ENCODE measurements at places on chromosomes 12 and 14. TPM values are rescaled to one million over a fixed set of nuclear protein-coding genes. Genes with fewer than 3 reads are reported as not detected.

GRCh38 chr12:64018524-64018923 is 174.0 kb downstream of the SRGAP1 start:
- no peak for DNase-seq

GRCh38 chr12:62211510-62211909 is 48.7 kb upstream of the USP15 start:
- DNase-seq: no peak

- no peak for DNase-seq
Measured at GRCh38 chr14:99689266-99690236, 5.5 kb downstream of the CYP46A1 start.

DNA sequence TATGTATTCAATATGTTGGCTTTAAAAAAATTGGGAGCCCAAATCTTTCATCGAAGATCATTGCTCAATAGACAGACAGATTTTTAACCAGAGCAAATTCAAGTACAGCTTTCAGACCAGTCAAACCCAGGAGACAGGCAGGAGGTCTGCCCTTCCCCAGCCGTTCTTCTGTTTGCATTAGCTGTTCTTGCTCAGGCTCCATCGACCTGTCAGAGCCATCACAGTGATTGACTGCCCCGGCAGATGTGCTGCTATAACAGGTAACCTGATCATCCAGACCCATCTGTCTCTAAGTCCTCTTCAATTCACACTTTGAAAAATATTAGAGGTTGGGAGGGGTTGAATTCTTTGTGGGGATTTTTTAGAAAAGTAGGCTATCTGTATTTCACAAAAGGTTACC is 453.5 kb downstream of the FOXG1 start:
- no peak for DNase-seq

DNA sequence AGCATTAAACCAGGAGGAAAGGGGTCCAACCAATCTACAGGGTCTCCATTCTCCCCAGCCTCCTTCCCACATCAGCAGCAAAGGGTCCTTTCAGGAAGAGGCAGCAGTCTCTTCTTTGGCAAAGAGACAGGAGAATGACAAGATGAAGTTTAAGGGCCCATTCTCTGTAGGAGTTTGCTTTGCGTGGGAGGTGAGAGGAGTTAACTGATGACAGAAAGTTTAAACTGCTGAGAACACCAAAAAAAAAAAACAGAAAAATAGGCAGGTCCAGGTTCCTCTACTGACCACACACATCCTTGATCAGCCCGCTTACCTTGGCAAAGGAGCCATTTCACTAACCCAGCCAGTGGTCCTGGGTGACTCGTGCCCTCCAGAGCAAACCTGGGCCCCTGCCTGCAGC is 5.7 kb downstream of the SLC6A13 start:
- no peak for DNase-seq

- DNase-seq: no peak
Measured at GRCh38 chr12:26809611-26810285, 23.2 kb downstream of the ITPR2 start.

ADCY6 gene
- 57.0 TPM for total RNA-seq

DNA sequence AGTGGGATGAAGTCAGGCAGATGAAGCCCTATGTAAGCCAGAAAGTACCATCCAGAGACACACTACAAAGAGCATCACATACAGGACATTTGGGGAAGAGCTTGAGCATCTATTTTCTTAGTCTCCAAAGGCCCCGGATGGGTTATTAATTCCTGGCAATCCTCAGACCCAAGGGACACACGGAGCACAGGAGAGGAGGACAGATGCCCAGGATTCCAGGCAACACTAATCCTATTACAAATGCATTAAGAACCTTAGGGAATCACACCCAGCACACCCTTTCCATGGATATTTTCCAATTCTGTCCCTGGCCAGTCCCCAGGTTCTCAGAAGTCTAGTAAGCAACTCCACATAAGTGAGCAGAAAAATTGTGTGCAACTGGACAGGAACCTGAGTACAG is 65.9 kb downstream of the CMKLR1 start:
- DNase-seq: no peak

GRCh38 chr12:86349196-86349595 is 93.0 kb upstream of the MGAT4C start:
- no peak for DNase-seq

DNA sequence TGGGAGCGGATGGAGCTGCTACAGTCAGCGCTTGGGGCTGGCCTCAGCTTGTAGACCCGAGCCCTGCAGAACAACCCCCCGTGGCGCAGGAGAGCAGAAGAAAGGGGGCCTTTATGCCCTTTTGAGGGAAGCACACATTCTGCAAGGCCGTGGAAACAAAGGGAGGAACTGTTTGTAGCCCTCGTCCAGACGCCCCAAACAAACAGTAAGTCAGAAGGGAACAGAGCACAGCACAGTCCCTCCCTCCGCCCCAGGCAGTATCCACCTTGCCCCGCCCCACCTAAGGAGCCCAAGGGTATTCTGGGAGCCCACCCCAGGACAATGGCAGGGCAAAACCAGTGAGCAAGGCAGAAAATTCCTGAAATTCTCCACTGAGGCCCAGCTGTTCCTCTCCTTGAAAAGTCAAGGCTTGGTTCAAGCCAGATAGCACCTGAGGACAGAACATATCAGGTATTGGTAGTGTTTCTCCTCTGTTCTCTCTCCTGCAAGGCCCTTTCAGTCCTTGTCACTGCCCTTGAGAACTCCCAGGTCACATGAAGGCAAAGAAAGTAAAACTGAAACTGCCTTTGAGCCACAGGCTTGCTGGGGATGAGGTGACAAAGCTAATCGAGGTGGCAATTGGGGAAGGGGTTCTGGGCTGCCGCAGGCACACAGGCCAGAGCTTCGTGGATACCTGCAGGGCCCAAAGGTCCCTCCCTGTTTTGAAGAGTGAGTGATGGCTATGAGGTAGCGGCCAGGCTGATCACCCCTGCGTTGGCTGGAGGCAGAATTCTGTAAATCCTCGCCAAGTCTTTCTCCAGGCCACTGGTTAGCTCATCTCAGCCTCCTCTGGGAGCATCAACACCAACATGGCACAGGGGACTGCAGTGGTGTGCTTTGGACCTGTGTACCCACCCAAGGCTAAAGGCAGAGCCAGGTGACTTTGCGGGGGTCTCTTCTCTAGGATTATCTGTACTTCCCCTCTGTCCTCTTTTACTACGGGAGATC is 499 bp downstream of the DGLUCY start:
- DNase-seq: peak; percentile 42

RFX4 gene
- total RNA-seq: not detected

ACSS3 gene
- 22.0 TPM for total RNA-seq

GARIN6 gene
- total RNA-seq: not detected

GRCh38 chr12:49910331-49911212 is 6.9 kb upstream of the FAIM2 start:
- DNase-seq: no peak

TEX22 gene
- total RNA-seq: 1.6 TPM

PTPRB gene
- total RNA-seq: 34.4 TPM

DNA sequence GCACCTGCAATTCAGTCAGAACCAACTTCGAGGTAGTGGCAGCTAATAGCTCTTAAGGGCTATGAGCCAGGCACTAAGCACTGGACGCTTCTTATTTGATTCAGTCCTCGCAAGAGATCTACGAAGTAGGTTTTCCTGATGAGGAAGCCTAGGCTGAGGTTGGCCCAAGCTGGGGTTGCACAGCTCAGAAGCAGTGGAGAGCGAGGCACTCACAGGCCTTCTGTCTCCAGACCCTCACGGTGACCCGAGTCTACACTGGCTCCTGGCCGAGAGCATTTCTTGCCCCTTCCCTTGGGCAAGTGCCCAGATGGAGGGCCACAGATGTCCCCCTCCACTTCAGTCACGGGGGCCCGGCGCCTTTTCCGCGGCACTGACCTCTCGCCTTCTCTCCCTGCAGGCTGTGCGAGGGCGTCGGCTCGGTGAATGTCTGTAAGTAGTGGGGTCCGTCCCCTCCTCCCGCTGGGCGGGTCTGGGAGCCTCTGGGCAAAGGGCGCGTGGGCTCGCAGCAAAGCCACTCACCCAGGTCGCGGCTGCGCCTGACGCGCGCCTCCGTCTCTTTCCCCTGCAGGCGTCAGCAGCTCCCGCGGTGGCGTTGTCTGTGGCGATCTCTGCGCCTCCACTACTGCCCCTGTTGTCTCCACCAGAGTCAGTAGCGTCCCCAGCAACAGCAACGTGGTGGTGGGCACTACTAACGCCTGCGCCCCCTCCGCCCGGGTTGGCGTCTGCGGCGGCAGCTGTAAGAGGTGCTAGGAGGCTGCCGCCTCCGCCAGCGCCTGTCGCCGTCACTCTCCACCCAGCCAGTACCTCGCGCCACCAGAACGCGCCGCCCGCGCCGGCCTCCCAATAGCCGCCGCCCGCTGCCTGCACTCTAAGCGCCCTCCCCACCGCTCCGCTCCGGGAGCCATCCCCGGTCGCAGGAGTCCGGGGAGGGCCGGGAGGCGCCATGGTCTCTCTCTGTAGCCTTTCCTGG is 13.1 kb downstream of the KRT83 start:
- peak; percentile 67 for DNase-seq

DNA sequence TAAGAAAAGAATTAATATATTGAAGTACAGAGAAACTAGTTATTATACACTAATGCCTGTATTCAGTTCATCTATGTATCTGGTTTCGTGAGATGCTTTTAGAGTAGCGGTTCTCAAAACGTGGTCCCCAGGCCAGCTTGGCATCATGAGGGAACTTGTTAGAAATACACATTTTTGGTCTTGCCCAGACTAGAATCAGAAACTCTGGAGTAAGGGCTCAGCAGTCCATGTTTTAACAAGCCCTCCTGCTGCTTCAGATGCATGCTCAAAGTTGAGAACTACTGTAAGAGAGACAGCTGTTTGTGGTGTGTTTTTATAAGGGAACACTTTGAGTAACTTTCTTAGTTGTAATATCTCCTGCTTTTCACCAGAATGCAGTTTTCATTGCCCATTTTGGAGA is 18.1 kb downstream of the GPATCH2L start:
- no peak for DNase-seq
